Activated naive CD4-positive, alpha-beta T cell treated with anti-CD3 and anti-CD28 coated beads, Interleukin-2, amount 10 ng/mL, durations not matched to agents 5 hours and 36 hours (primary cell): ENCODE measurements at places on chromosomes 4 and X. TPM values are rescaled to one million over a fixed set of nuclear protein-coding genes. Genes with fewer than 3 reads are reported as not detected.

DMRTC1B gene
- total RNA-seq: 0.13 TPM

DCAF12L1 gene
- not detected for total RNA-seq

PCSK1N gene
- 0.91 TPM for total RNA-seq

BEND4 gene
- not detected for total RNA-seq

DUSP21 gene
- not detected for total RNA-seq

NMU gene
- not detected for total RNA-seq

CENPVL1 gene
- not detected for total RNA-seq

CT55 gene
- total RNA-seq: not detected

PAGE5 gene
- not detected for total RNA-seq

IL21 gene
- total RNA-seq: 0.36 TPM

RHOXF2 gene
- total RNA-seq: not detected

GLUD2 gene
- 0.29 TPM for total RNA-seq

GABRG1 gene
- not detected for total RNA-seq

S100G gene
- total RNA-seq: not detected

PPP1R3F gene
- 12.3 TPM for total RNA-seq

HSFX1 gene
- total RNA-seq: 0.58 TPM

CT83 gene
- not detected for total RNA-seq

FRMD7 gene
- not detected for total RNA-seq

MAGEA3 gene
- total RNA-seq: not detected

RIPPLY1 gene
- not detected for total RNA-seq

MAGEE1 gene
- 4.2 TPM for total RNA-seq

APLN gene
- total RNA-seq: 0.53 TPM

VSIG4 gene
- total RNA-seq: not detected

PAGE2B gene
- total RNA-seq: not detected

PPP1R2C gene
- total RNA-seq: not detected

BTC gene
- total RNA-seq: not detected

ADH4 gene
- not detected for total RNA-seq

L1CAM gene
- total RNA-seq: 0.55 TPM

FGB gene
- not detected for total RNA-seq
